ENCODE measurements at places on chromosomes 11 and 22. TPM values are rescaled to one million over a fixed set of nuclear protein-coding genes. Genes with fewer than 3 reads are reported as not detected.

DNA sequence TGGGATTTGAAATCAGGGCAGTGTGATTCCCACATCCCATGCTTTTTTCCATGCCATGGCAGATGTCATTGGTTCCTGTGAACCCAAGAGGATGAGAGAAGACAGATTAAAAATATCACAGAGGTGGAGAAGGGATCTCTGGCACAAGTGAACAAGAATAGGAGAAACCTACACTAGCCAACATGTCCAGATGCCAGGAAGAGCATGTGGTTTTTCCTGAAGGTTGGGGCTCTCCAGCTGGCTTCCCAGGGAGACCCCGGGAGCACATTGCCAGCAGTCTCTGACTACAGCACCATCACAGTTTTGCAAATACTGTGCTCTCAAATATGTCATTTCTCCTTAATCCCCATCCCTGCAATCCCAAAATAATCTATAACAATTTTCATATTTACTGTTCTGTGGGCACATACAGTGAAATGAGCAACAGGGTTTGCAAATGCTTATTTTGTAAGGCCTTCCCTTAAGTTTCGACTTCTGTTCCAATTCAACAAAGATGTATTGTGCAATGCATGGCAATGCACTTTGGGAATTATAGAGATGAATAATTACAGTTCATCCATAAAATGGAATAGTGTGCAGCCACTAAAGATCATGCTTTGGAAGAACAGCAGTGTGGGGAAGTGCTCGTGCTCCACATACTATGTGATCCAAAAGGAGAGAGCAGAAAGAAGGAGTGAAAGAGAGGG is 4.8 kb downstream of the ANKK1 start:
- no peak for DNase-seq

DNA sequence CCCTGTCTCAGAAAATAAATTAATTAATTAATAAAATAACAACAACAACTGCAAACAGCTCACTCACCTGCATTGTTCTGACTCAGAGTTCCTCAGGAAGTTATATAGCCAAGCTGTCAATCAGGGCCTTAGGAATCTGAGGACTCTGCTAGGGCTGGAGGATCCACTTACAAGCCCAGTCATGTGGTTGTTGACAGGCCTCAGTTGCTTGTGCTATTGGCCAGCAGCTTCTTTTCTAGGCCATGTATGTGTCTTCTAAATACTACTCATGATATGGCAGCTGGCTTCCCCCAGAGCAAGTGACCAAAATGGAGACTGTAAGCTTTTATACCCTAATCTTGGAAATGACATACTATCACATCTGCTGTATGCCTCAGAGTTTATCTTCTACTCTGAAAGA is 20.8 kb upstream of the ATP5MG start:
- no peak for DNase-seq

DNA sequence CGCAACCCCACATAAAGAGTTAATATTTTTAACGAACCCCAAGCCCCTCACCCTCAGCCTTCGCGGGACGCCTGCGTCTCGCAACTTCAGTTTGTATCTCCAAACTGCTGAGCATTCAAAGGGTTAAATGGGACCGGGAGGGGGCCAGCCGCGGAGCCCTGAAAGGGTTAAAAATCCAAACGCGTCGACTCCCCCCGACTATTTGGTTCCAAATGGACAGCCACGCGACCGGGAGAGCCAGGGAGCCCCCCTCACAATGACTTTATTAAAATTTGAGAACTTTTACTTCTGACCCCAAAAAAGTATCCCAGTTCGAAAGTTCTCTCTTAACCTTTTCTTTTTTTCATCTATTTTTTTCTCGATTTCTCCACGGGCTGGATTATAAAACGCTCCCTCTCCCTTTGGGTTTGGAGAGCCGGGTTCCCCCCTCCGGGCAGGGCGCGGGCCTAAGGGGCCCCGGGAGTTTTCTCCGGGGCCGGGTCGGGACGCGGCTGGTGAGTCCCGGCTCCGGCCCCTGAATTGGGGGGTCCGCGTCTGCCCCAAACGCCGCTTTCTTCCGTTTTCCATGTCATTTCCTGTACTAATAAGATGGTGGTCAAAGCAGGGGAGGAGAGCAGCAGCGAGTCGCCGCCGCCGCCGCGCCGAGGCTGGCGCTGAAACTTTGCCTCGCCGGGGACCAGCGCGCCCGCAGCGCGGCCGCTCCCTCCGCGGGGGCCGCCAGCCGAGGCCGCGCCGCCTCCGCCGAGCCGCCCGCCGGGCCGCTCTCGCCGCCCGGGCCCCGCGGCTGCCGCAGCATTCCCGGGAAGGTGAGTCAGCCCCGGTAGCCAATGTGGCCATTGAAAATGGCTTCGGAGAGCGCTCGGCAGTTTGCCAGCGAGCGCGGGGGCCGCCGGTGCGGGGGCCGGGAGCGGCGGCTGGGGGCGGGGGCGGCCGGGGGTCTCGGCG is at the start of gene PRDM11:
Gene PRDM11 (plus strand): TSS at position 568 of the 945 bp plus-strand sequence. CDS start 35,128 bp downstream, outside the sequence.
- DNase-seq: no peak

DNA sequence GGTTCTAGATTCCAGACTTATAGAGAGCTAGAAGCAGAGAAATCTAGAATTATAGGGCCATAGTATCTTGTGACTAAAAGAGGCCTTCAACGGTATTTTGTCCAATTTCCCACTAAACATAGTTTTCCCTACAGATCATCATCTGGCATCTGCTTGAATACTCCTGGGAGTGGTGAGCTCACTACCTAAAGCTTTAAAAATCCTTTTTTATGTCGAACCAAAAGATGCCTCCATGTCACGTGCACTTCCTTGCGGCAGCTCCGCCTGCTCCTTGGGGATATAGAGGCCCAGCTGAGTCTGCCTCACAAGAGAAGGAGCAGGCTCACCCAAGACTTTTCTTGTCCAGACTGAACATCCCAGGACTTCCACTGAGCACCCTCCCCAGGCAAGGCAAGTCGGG is 4.3 kb upstream of the MB start:
- no peak for DNase-seq

- no peak for DNase-seq
These were observed 23.5 kb upstream of the TMEM123 start for GRCh38 chr11:102476069-102476468.

DNA sequence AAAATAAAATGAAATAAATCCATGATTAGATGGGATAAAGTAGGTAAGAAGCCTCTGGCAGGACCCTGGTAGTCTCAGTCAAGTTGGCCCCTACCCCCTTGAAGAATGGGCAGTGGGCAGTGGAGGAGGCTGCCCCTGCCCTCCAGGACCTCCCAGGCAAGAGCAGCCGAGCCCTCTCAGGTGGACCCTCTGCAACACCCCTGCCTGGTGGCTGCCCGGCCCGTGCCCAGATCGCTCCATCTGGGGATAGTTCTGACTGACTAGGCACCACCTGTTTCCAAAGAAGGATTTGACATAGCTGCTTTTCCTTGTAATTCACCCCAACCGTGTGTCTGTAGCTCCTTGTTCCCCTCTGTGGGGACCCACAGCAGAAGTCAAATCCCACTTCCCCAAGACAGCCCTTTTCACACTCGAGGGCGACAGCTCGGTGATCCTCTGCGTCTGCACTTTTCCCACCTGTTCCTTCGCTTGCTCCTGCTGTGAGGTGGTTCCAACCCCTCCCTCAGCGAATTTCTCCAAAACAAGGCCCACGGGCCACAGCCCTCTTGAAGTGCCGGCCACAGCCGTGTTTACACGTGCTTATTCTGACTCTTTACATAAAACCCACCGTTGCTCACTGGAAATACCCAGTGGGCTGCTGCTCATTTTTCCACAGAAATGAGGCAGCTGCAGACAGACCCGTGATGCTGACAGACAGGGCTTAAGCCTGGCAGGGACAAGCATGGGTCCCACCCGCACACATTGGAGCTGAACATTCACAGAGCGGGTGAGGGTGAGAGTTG is 5.5 kb upstream of the TMPRSS13 start:
- peak; percentile 63 for DNase-seq

DNA sequence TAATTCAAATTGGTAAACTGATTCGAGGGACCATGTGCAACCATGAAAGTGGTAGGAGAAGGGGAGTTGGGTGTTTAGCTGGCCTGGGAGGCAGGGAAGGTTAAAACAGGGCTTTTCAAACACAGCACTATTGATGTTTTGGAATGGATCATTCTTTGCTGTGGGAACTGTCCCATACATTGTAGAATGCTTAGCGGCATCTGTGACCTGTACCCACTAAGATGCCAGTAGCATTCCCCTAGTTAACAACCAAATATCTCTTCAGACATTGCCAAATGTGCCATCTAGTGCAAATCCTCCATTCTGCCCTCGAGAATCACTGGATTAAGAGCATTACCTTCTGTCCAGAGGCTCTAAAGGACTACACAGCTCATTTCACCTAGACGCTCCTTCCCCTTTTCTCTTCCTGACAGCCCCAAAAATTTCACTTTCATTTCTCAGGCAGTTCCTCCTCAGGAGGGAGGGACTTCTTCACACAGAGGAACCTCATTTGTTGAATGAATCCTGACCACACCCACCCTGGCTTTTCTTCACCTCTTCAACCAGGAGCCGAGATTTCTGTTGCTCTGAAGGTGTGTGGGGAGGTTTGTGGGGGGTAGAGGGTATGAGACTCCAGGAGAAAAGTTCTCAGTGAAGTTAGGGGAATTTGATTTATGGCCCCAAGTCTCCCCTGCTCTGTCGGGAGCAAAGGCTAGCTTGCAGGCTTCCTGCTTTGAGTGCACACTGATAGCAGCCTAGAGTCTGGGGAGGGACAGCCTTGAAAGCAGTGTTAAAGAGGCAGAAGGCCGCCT is at the start of gene TRIM34:
Gene TRIM34 (plus strand): TSS at position 513 of the 791 bp plus-strand sequence. CDS start 7,331 bp downstream, outside the sequence.
- DNase-seq: no peak

DNA sequence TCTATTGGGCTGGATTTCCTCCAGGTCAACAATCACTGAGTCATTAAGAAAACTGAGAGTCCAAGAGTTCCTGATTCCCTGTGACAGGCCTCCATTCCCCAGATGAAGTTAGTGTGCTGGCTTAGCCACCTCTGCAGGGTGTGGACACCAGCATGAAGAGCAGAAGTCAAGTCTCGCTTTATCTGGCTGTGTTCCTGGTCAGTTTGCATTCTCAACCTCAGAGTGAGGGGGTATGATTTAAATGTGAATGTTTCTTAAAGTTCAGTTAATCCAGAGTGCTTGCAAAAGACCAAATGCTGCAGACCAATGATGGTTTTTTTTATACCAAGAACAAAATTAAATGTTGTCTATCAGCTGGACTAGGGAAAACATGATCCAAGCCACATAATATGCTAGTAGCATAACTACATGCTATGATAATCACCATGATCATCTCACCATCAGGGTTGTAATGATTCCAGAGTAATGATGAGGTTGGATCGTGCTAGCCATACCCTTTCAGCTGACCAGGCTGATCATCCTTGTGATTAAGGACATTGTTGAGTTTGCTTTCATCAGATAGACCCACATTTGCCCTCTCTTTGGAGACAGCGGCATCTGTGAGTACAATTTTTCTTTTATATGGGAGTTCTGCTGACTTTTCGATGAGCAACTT is 145.8 kb upstream of the ARHGAP20 start:
- no peak for DNase-seq

GRCh38 chr22:47287516-47287915 is 525.1 kb downstream of the TBC1D22A start:
- DNase-seq: no peak

GRCh38 chr11:119780222-119780953 is 51.4 kb upstream of the NECTIN1 start:
- no peak for DNase-seq

DNA sequence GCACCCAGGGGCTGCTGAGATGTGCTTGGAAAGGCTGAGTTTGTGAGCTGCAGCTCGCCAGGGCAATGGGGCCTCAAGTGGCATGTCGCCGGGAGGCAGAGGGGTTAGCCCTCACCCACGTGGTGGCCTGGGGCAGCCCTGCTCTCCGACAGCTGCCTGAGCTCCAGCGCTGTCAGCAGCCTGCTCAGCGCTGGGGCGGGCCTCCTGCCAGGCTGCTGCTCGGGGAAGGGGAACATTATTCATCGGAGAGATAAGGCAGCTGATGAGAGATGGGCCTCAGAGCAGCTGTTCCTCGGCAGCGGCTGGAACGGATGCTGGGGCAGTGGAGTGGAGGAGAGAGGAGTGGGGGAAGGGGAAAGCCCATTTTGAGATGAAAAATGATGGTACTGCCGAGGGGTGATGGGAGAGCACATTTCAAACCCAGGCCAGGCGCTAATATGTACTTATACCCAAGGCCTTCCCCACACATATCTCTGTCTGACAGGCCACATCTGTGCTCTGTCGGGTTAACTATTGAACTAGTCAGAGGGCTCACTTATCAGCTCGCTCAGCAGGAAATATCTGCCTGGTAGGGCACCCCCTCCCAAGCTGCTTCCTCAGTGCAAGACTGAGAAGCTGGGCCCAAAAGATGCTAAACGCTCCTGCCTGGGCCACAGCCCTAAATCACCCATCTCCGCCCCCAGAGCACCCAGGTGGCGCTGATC is 79.5 kb downstream of the TIMP3 start:
- peak; percentile 88 for DNase-seq

- DNase-seq: no peak
These were observed 27.7 kb downstream of the LRRC4C start for GRCh38 chr11:41431784-41432183.

NXPE1 gene
- total RNA-seq: 0.11 TPM

- DNase-seq: no peak
These were observed 12.0 kb upstream of the LAYN start for GRCh38 chr11:111528557-111528956.

DNA sequence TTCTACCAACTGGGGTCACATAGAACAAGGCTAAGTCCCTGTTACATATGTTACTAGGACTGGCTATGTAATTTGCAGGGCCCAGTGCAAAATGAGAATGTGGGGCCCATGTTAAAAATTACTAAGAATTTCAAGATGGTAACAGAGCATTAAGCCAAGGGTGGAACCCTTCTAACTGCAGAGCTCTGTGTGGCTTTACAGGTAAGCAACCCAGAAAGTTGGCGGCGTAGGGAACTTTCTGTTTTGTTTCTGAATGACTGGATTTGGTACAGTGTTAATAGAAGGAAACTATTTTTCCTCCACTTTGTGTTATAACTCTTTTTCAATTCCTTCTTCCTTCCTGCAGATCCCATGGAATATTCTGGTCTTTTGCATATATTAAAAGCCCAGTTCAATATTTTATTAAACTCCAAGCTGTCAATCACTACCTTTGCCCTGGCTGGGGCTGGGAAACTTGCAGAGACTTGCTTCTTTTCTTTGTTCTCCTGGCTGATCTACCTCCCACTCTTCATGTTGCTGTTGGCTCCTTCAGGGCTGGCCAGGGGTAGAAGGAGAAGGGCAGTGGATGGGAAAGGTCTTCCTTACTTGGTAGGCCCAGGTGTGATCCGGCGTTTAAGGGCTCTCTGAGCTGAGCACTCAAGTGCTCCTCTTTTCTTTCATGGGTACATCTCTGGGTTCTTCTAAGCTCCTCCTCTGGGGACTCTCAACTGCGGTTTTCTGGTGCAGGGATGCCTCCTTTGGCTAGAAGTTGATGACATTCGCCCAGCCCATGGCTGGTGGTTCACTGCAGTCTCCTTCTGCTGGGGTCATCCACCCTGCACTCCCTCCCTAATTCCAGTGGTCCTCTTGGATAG is 67.7 kb downstream of the SNX19 start:
- no peak for DNase-seq

EP300 gene
- 35.4 TPM for total RNA-seq

DNA sequence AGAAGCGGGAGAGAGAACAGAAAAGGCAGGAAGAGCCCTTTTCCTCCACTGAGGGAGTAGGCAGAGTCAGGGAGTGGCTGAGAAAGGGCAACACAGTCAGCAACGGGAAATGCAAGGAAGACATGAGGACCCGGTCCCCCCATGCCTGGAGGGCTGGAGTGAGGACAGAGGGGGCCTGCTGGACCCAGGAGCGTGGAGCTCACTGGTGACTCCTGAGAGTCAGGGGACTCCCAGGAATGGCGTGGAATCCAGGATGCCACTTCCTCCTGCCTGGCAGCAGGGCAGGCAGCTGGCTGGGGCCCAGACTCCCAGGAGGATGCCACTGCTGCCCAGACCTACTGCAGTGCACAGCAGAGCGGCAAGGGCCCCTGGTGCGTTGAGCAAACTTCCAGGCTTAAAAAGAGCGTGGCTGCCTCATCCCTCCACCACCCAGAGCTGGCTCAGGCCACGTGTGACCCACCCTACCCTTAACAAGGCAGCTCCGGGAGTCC is 11.3 kb downstream of the C11orf21 start:
- peak; percentile 74 for DNase-seq

PNPLA5 gene
- not detected for total RNA-seq
